ENCODE measurements at places on chromosomes 16 and 17.
A peak's percentile ranks its signal among the peaks of the same experiment; 100 is the strongest.

DNA sequence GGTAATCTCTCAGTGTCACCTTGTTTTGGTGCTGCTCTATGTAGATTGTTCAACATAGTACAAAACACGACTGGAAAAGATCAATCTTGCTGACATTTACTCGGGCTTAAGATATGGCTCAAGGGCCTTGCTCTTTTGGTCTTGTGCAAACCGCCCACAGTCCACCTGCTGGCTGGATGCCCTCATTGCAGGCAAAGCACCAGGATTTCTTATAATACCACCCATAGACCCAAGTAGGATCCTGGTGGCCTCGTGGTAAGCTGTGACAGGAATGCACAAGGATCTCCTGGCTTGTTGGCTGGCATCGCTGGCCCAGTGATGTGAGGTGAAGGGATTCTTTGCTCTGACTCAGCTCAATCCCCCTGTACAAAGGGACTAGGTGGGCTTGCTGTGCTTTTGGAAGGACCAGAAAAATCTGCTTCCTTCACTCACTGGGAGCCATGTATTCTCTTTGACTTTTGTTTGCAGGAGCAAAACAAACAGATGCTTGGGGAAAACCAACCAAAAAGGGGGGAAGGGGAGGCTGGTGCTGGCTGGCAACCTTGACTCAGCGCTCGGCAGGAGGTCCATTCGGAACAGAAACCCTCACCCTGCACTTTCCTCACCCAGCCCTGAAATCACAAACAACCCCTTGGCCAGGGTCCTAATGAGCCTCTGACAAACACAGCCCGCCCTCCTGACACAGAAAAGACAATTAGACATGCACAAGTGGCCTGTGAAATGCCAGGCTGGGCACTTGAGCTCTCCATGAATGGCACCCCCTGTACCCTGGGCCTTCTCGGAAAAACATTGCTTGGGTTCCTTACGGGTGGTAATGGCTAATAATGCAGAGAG, 36.6 kb upstream of the MED9 start:
- peak; percentile 83 for DNase-seq

GRCh38 chr16:50844840-50845239, 103.0 kb downstream of the CYLD start:
- DNase-seq, result peak; percentile 15

DNA sequence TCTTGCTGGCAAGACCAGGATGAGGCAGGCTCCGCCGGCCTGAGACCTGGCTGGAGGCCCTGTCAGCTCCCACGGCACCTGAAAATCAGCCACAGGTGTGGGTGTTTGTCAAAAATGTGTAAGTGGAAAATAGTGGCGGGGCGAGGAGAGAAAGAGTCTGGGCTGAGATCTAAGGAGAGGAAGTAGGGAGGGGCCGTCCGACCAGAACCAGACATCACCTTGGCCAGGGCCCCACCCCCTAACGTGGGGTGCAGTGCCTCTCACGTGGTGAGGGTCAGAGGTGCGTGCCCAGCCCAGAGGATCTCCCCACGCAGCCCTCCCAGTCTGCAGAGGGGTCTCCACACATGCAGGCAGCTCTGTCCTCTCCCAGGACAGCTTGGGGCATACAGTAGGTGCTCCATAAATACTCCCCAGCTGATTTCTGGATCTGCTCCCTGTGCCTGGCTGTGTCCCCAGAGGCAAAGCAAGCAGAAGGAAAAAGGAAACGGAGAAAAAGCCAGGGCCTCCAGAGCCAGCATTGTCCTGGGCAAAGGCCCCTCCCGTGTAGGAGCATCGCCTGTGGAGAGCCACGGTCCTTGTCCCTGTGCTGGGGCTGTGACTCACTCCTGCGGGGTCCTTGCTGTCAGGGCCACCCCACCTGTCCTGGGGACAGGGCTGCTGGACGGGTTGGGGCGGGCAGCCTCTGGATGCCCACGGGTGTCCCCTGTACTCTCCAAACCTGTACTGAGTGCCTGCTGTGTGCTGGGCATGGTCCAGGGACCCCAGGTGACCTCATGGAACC, 16.7 kb downstream of the ZFPM1 start:
- DNase-seq, result peak; percentile 56

DNA sequence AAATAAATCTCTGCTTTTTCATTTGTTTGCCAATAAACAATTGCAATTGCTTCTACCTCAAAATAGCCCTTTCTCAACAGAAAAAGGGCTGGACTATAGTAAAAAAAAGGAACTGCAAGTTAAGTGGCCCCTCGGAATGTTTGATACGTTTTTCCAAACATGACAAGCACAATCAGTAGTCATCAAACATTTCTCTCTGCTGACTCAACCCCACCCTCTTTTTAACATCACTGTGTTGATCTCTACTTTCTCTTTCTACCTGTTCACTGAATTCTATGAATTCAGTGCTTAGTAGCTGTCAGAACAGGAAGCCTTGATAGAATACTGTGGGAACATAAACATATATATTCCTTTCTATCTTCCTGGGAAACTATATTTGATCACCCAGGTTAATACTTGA, 116.5 kb upstream of the AXIN2 start:
- DNase-seq, result no peak

DNA sequence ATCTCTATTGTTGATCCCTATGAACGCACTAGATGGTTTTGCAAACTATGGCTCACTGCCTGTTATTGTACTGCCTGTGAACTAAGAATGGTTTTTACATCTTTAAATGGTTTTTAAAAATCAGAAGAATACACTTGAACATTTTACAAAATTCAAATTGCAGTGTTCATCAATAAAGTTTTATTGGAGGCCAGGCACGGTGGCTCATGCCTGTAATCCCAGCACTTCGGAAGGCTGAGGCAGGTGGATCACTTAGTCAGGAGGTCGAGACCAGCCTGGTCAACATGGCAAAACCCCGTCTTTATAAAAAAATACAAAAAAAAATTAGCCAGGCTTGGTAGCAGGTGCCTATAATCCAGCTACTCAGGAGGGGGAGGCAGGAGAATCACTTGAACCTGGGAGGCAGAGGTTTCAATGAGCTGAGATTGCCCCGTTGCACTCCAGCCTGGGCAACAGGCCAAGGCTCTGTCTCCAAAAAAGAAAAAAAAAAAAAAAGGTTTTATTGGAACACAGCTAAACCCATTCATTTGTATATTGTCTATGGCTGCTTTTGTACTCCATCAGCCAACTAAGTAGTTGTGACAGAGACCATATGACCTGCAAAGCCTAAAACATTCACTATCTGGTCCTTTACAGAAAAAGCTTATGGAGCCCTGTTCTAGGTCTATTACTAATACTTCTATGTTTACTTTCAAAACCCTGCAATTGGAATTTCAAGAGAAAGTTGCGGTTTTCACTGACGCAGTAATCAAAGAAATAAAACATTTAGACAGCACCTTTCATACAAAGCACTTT, 18.9 kb downstream of the IKZF3 start:
- no peak for DNase-seq

GRCh38 chr16:49596068-49596467, 222.5 kb downstream of the C16orf78 start:
- no peak for DNase-seq

Measured in activated CD8-positive, alpha-beta T cell treated with anti-CD3 and anti-CD28 coated beads, Interleukin-2, amount 10 ng/mL, durations not matched to agents 7 days and 5 days (primary cell).